ENCODE measurements at places on chromosomes 5 and 9.

DNA sequence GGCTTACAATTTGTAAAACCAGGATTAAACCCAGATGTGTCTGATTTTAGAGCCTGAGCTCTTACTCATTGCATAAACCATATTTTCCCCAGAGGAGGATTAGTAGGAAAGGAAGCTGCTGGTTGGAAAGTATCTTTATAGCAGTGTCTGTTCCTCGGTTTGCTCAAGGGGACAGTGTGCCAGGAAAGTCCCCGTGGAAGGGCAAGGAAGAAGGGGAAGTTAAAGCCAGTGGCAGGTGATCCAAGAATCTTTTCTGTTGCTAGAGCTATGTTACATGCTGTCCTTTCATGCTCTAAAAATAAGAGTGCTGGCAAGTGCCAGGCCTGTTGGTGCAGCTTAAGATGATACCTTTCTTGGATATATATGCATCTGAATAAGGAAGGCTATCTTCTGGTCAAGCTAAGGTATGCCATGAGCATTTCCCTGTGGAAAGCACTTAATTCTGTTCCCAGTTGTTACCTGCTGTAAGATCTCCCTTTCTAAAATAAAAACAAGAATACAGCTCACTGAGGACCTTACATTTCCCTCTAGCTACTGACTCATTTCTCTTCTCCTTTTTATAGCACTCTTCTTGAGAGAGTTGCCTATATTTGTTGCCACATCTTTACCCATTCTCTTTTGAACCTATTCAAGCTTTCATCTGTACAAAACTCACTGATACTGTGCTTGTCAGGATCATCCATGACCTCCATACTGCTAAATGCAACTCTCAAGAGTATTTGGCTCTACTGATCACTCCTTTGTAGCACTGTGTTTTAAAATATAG lies 8.0 kb downstream of the PDCD1LG2 start:
- DNase-seq, result no peak

DNA sequence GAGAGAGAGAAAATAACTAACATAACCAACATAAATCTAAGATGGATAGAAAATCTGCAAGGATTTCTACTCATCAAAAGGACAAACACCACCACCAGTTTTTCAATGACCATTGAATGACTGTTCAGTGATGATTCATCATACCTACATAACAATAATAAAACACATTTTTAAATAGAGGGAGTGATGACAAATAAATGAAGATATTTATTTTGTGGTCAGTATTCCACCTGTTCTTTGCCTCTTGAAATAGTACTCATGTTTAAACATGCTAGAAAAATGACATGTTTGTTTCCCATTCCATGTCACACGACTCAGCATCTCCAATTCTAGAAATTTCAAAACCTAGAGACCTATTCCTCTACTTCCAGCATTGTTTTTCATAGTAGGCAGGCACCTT lies 34.6 kb upstream of the ADAMTS16 start:
- no peak for DNase-seq

- DNase-seq, result no peak
These were observed 127.7 kb upstream of the ANKRD55 start for GRCh38 chr5:56360816-56361215.

DNA sequence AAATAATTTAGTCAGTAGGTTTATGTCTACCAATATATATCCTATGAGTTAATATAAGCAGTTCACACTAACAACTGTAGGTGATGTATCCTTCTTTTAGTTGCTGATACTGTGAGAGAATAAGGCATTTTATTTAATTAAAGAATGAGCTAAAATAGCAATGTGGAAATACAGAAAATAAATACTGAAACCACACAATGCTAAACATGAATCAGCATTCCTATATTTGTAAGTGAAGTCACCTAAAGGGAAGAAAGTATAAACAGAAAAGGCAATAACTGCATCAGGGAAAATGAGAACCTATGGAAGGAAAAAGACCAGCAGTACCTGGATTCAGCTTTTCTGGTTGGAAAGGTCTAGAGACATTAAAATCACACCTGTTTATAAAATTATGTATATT lies 336.0 kb downstream of the PDE4D start:
- no peak for DNase-seq

DNA sequence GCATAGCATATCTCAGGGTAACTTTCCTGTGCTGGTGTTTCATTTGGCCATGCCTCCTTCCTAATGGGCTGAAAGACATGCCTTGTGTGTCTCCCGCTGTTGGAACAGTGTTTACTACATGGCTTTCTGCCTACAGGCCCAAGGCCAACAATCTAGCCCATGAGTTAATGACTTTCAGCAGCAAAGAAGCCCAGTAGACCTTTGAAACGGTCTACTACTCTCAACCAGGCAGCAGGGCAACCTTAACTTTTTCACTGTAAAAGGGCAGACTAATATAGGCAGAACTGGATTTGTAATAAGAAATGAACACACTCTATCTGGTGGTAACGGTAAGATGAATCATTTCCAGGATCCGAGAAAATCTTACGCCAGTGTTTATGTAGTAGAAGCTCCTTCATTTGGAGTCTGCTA lies 21.0 kb downstream of the C5orf15 start:
- no peak for DNase-seq

GRCh38 chr5:53482717-53483638 lies 2.5 kb downstream of the FST start:
- no peak for DNase-seq

DNA sequence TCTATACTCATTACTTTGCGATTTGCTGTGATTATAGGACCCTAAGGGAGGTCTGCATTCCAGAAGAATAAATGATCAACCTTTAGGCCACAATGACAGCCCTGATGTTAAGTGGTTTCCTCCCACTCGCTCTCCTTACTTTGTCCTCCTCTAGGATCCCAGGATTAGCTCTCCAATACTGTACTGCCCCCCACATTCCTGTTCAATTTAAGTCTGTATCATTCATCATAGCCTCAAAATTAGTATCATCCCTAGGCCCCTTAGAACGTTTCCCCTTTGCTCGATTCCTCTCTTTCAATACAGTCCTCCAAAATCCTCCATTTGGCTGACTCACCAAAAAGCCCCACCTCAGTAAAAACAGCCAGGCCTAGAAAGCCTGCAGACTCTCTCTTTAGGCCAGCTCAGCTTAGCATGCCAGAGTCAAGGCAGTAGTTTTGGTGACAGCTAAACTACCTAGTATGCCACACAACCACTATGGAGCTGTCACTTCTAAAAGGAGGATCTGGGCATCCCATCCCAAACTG lies 24.4 kb downstream of the RNF145 start:
- DNase-seq, result no peak

- no peak for DNase-seq
These were observed 289.7 kb downstream of the OSTF1 start for GRCh38 chr9:75378036-75378435.

DNA sequence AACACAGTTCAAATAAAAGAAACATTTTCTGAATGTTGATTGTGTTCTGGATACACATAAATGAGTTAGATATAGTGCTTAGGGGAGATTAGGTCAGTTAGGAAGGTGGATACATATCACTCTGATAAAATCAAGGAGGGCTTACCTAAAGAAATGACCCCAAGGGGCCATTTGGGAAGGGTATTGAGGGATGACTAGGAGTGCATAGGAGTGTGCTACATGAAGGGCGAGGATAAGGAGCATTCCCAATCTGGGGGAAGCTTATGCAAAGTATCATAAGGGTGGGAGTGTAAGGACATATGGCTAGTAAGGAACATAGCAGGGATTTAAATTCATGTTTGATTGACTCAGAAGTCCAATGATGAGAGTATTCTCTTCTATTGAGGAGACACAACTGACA lies 183.6 kb downstream of the NSG2 start:
- DNase-seq, result no peak

- no peak for DNase-seq
These were observed 31.5 kb downstream of the RAPGEF1 start for GRCh38 chr9:131708226-131709002.

DNA sequence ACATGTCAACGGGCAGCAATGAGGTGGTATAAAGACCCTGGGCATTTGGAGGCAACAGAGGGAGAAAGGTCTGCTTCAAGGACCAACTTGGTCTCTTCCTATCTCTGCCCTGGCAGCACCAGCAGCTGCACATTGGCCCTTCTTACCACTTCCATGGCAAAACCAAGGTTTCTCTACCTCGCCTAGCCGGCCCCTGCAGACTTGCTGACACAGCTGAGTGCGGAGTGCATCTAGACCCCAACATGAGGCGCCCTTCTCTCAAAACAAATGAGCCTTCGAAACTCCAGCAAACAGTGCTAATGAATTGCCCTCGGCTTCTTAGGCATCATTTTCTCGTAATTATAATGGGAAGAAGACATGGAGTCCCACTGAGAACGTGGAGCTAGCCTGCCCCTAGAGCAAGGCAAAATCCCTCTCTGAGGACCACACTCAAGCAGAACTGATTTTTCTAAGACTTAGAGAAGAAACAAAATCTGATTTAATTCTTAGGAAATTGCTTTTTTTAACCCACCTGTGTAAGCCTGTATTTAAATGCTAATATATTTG lies 42.1 kb downstream of the KCNMB1 start:
- no peak for DNase-seq
